Lung (tissue), 17 donors: ENCODE measurements at places on chromosomes 2 and 18. TPM values are rescaled to one million over a fixed set of nuclear protein-coding genes. Genes with fewer than 3 reads are reported as not detected.
A peak's percentile ranks its signal among the peaks of the same experiment; 100 is the strongest.

CDCA7 gene
- total RNA-seq, result 2.4 TPM

DNA sequence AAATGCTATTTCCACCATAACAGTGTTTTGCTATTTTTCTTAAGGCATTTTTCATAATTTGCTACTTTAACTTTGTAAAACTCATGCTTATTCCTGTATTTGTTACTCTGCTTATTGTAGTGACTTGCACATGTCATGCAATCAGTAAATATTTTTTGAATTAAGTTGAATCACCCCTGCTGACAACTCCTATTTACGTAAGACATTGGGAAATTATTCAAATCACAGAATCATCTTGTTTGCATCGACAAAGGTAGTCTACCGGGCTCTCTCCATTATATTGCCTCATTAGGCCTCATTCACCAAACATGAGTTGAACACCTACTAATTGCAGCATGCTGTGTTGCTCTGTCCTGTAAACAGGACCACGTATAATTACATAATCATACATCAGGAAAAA lies 478.5 kb upstream of the ZEB2 start:
- no peak for DNase-seq

DPP4 gene
- total RNA-seq, result 51.6 TPM

EVA1A gene
- total RNA-seq, result 35.8 TPM

CHN1 gene
- total RNA-seq, result 80.9 TPM

- DNase-seq, result no peak
Observed at GRCh38 chr2:46929612-46930011, 14.0 kb upstream of the MCFD2 start.

DNA sequence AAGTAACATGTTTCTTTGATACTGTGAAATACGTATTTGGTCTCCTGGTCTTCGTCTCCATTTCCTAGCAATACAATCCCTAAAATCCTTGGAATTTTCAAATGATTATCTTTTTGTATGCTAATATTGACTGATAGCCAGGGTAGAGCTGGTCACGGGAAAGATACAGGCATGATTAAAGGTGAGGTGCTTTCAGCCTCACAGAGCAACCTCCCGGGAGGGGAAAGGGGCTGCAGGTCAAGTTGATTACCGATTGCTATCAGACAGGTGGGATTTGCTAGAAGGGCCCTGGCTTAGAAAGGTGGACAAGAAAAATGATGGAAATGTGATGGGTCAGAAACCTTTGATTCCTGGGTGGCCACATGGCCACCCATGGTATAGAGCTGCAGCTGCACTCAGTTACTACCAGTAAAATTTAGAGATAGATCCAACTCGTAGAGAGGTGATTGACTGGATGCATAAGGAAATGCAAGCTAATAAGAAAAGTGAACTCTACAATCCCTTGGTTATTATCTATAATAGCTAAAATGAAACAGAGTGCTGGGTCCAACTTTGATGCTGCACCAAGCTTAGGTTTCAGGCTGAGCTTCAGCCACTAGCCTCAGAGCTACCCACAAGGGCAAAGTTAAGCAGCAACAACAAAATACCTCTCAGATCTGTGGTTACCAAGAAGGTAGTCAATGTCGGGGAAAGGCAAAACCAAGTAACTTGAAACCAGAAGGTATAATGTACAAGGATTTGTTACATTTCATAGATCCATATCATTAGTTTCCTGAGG lies 15.3 kb downstream of the YPEL5 start:
- no peak for DNase-seq

- DNase-seq, result no peak
Observed at GRCh38 chr2:197208841-197209240, 101.7 kb downstream of the ANKRD44 start.

DNA sequence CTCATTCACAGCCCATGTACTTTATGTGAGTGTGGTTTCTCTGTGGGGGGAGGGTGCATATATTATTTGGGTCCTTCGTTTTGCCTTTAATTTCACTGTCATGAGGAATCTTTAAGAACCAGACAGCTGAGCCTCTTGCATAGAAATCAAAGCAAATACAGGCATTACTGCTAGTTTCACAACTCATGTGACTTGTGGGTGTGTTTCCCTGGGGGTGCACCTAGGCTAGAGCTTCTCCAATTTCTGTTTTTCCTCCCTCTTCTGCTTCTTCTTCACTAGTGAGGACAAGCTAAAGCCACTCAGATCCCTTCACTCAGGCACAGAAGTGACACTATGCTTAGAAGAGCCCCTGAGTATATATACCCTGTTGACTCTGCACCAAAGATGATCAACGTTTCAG lies 131.4 kb downstream of the ACOXL start:
- DNase-seq, result no peak

DUSP19 gene
- 8.8 TPM for total RNA-seq

- DNase-seq, result peak; percentile 36
Observed at GRCh38 chr2:152428800-152429582, 94.0 kb downstream of the FMNL2 start.

DNA sequence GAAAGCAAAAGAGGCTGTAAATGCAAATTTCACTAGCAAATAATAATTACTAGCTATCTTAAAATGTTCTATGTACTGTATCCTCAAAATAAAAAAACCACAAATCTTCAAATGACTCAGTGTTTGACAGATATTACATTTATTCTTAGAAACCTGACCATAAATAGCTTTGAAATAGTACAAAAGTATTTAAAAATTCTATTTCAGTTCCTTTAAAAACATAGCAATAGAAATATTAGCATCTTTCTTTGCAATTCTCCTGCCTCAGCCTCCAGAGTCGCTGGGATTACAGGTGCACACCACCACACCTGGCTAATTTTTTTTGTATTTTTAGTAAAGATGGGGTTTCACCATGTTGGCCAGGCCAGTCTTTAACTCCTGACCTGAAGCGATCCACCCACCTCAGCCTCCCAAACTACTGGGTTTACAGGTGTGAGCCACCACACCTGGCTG lies 50.6 kb downstream of the MSH6 start:
- DNase-seq, result no peak

GRCh38 chr2:120703330-120703994 lies 32.2 kb upstream of the GLI2 start:
- DNase-seq, result no peak

DNA sequence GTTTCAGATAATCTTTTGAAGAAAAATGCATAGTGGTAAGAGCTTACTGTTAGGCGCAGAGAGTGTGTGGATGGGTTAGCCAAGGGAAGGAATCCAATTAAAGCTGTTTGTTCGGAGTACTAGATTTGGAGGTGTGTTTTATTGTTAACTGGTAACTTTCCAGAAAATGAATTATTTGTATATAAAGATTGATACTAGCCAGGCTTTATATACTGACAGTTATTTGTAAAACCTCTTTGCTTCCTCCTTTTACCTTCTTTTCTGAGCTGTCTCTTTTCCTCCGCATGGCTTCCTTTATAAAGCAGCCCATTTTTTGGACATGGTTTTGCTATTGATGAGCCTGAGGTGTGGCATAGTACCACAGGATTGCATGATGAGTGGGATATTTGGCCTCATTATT lies 25.6 kb downstream of the SPTBN1 start:
- DNase-seq, result no peak

- DNase-seq, result no peak
Observed at GRCh38 chr2:102585847-102586404, 33.4 kb upstream of the SLC9A2 start.

ERBB4 gene
- total RNA-seq, result 16.8 TPM

- no peak for DNase-seq
Observed at GRCh38 chr2:30226144-30227032, 4.9 kb upstream of the LBH start.

DNA sequence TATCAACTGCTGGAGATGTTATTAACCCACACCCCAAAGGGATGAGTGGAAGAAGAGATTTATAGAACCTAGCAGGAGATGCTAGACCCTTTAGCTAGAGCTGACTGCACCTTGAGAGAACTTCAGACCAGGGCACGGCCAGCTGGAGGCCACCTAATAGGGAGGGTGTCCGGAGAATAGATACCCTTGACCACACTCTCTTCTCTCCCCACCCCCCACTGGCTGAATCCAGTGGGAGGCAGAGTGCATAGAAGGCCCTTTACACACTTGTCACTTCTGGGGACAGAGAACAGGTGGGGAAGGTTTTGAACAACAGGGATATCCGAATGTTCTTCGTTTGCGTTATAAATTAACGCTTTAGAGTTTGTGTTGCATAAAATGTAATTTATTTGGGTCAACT lies 84.6 kb downstream of the PHLPP1 start:
- DNase-seq, result no peak

DNA sequence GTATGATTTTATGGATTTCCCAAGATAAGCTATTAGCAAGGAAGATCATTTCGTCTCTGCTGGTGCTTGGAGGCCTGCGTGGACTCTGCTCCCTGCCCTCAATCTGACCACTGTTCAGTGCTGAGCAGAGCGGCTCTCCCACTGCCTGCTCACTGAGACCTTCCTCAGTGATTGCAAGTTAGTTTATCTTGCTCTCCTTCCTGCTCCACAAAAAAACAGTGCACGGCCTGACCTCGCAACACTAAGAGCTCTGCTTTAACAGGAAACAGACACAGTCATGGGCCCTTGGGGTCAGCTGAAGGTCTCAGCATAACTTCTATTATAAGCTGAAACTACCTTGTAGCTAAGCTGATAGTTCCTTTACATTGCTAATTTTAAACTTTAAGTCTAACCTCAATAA lies 53.1 kb downstream of the PRELID3A start:
- DNase-seq, result peak; percentile 57

DNA sequence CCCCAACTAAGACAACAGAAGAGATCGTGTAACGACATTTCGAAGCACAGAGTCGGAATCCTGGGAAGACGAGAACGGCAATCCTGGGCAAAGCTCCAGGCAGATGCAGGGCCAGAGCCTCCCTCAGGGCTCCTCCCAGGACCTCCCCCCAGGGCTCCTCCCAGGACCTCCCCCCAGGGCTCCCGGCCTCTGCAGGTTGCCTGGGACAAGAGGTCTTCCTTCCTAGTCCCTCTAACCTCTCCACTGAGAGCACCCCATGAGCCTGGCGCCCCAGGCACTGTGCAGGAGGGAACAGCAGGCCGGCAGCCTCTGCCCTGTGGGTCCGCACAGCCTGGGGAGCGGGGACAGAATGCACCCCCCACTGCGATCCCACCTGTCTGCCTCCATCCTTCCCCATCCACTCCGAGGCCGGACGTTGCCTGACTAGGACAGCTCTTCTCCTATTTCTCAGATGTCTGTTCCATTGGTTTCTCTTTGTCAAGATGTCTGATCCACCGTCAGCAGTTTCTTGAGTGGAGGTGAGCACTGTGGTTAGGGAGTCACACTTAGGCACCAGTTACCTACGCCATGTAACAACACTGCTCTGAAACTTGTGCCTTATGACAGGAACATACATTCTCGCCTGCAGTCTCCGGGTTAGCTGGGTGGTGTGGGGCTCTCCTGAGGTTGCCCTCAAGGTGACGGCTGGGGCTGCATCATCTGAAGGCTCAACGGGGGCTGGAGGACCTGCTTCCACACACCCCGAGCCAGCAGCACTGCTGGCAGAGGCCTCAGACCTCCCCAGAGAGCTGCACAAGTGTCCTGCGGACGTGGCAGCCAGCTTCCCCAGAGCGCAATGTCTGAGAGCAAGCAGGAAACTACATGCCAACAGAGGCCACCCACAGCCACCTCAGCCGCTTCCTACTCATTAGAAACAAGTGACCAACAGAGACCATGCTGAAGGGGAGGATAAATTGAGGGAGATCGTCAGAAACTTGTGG lies 28.9 kb downstream of the ADI1 start:
- peak; percentile 60 for DNase-seq
